ENCODE measurements at places on chromosomes 1 and 21.

- no peak for DNase-seq
These were observed 56.5 kb downstream of the SDC3 start for GRCh38 chr1:30852026-30852425.

DNA sequence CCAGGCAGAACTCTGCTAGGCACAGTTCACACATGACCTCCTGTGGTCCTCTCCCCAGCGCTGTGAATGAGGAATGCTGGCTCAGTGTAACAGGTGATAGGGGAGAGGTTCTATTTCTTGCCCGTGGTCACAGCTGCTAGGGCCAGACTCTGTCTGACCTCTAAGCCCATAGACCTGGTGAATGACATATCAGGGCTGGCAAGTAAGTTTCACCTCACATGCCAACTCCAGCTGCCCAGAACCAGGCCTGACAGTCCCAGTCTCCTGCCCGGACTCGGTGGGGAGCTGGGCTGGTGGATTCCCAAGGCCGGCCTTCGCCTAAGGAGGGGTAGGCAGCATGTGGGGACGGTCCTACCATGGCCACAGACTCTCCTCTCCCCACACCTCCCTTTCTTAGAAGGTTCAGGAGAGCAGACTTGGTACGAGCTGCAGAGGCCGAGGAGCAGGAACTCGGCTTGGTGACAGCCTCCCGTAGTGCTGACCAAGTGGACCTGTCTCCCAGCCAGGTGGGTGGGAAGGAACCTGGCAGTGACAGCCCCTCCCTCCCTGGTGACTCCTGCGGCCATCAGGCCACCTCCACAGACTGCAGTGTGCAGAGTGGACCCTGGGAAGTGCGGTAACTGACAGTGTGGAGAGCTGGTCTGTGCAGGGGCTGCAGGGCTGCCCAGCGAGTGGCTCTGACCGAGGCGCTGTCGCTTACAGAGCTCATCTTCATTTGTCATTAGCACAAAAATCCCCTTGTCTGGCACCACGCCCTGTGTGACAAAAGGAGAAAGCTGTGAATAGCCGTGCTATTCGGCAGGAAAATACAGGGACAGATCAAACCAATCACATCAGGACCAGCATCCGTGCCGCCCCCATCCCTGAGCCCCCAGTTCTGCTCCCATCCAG, 74.6 kb downstream of the SCCPDH start:
- DNase-seq = no peak

DNA sequence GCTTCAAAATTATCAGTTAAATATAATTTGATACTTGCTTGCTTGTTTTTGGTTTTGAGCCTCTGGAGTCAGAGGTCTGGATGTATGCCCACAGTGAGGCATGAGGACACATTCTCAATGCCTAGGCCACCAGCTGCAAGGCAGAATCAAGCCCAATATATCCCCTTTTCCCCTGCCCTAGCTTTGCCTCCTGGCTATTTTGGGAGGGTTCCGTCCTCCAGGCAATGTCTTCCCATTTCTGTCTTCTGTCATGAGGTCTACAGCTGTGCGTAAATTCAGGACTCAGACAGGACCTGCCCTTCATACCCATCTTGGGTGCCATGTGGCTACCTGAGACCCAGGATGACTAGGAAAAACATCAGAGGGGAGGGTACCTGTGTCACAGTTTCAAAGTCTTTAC, 19.2 kb downstream of the NRDC start:
- DNase-seq = no peak

DNA sequence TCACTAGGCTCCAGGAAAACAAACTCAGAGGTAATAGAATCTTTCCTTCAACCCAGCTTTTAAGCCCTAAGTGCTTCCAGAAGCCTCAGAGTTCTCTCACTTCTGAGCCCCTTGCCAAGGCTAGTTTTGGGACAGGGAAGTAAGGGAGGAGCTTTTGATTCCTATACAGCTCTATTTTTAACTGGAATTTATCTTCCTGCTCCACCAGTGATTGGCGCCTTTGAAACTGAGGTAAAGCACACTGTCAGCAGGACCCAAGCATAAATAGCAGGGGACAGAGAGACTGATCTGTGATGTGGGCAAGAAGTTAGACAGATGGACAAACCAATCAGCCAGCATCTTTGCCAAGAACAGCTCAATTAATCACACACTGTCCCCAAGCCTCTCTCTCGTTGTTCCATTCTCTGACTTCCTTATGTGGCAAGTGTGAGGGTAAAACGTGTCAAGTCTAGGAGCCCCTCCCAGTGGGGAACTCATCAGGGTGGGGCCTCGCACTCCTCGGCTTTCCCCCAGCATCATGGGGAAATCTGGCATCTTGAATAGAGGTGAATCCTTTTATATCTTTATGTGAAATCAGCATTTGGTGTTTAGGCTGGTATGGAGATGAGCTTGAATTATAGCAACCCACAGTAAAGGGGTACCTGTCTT, 40.2 kb upstream of the MPZL1 start:
- no peak for DNase-seq

- DNase-seq = no peak
These were observed 202.0 kb downstream of the NFIA start for GRCh38 chr1:61284248-61284854.

DNA sequence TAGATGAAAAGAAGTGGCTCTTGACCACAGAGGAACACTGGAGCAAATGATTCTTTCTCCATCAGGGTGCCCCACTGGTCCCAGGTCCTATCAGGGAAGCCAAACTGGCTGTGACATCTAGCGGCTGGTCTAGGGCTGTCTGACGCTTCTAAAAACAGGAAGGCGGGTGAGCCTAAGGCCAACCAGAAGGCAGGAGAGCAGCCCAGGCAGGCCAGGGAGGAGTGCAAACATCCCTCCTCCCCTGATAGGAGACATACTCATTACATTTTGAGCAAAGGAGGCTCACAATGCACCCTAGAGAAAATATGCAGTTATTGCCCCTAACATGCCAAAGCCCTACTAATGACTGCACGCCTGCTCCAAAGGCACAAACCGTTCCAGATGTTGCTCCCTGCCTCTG, 10.4 kb upstream of the FOXE3 start:
- no peak for DNase-seq

GRCh38 chr1:28443550-28443949, 62.3 kb upstream of the RCC1 start:
- DNase-seq = no peak

DNA sequence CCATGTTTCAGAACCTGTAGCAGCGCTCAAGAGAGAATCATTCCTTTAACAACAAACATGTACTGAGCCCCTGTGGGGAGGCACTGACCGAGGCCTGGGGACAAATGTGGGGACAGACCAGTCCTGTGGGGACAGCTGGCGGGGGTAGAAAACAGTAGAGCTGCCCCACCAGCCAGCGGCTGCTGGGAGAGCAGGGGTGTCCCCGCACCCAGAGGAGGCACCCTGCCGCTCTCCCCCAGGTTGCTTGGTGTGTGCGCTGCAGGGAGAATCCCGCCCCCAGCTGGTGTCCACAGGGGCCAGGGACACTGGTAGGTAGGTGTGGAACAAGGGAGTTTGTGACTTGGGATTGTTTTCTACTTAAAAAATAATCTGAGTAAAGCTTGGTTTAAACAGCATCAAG, 62.1 kb downstream of the ADARB1 start:
- no peak for DNase-seq

- DNase-seq = peak; percentile 36
These were observed 21.0 kb downstream of the PDE9A start for GRCh38 chr21:42674351-42674940.

Measured in NCI-H510A treated with DMSO at 0.1 percent for 48 hours (cell line).